ENCODE measurements at places on chromosomes 16 and 17. TPM values are rescaled to one million over a fixed set of nuclear protein-coding genes. Genes with fewer than 3 reads are reported as not detected.

DNA sequence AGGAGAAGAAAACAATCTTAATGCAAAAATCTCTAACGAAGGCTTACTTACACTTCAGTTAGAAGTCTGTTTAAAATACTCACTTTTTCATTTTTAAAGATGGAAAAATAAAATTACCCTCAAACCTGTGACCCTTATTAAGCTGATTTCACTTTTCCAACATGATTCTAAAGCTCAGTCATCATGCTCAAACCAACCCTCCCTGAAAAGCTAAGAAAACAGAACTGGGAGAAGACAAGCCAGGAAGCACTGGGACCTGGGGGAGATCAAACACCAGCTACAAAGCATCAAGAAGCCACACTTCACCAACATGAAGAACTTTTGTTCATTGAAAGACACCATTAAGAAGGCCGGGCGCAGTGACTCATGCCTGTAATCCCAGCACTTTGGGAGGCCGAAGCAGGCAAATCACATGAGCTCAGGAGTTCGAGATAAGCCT lies 88.8 kb downstream of the LITAF start:
- no peak for DNase-seq

DNA sequence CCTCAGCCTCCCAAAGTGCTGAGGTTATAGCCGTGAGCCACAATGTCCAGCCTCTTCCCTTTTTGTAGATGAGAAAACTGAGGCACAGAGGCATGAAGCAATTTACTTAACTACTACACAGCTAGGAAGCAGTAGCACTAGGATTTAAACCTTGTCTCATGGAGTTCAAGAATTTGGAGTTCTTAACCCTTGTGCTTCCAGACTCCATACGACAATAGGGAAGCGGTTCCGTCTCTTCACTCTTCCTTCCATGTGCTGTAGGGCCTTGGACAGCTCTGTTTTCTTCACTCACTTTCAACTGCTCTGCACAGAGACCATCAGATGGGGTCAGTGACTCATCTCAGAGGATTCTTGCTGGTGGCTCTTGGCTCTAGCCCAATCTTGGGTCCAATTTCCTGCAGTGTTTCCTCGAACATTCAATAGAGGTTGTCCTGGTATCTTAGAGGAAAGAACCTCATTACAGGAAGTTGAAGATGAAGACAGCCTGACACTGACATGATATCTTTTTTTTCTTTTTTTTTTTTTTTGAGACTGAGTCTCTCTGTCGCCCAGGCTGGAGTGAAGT lies 19.3 kb downstream of the ITGAL start:
- DNase-seq = no peak

The CES5A gene
- not detected for total RNA-seq

DNA sequence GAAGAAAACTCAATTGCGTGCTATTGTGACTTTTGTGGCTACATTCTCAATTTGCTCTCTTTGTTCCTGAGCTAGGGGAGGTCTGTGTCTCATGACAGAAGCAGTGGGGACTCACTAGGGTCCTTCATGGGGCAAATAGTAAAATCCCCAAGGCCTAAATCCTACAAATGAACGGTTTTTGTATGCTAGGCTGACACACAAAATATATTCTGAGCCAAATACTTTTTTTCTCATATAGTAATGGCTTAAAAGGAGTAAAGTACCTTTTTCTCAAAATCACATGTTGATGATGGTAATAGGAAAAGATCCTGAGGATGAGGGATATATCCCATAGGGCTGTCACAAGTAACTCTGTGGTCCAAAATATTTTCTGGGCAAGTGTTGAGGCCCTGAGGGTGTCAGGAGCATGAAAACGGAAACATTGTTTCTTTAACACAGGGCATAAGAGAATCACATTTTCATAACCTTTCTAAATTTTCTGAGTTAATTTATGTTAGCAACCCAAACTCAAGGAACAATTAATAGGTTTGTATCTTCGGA lies 77.5 kb upstream of the CNTNAP4 start:
- DNase-seq = no peak

- DNase-seq = no peak
Observed at GRCh38 chr17:80870401-80870800, 121.2 kb upstream of the CHMP6 start.

DNA sequence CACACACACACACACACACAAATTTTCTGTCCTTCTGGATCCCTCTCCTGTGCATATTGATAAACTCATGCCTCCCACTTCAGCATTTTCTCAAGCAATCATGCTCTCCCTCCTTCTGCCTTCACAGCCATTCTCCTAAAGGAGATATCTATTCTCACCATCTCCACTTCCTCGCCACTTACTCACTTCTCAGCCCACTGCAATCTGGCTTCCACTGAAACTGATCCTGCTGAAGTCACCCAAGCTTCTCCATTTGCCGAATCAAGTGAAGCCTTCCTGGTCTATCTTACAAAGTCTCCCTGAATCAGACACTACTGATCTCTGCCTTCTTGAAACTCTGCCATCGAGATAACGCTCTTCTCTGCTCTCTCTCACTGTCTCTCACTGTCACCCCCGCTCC lies 54.0 kb upstream of the GNAO1 start:
- no peak for DNase-seq

GRCh38 chr17:55567240-55568214 lies 56.3 kb upstream of the SMIM36 start:
- DNase-seq = no peak

Measured in omental fat pad (tissue), 4 donors.